ENCODE measurements at places on chromosomes 5 and 9.

DNA sequence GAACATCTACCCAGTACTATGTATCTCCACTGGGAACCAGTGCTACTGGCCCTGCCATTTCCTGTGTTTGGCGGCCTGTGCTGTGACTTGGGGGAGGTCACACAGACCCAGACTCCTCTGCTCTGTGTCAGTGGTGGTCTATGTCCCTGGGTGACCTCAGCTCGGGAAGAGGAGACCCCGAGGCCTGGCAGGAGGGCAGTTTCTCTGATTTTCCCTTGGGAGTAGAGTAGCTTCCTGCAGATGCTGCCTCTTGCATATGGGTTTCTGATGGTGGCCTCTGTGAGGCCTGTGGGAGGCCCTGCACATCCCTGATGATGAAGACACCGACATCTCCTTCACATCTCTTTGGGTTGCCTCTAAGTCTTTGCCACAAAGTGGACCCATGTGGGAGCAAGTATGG lies 13.0 kb upstream of the SMIM32 start:
- DNase-seq: no peak

DNA sequence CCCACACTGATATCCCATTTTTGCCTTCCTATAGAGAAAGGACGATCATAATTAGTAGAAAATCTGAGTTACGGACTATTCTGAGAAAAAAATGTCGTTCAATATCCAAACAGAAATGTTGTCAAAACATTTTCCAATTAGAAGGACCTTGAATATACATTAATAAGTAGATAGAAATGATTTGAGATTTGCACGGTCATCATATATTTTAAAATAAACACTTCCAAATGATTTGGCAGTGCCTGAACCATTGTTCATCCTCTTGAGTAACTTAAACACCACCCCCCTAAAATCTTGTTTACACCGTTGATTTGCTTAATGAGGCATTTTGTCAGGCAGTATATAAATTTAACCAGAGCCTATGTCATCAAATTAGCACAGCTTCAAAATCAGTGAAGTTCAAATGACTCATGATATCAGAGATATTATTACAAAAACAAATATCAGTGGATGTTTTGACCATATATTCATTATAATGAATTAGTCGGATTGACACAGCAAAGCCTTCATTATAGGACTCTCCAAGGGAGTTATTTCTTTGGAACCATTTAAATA lies 105.0 kb downstream of the ACTL7B start:
- no peak for DNase-seq

GRCh38 chr5:60842871-60843385 lies 1.1 kb downstream of the ELOVL7 start:
- DNase-seq: no peak

- no peak for DNase-seq
Measured at GRCh38 chr9:131095666-131096268, 564 bp upstream of the AIF1L start.

GRCh38 chr5:139517683-139518564 lies 35.4 kb upstream of the STING1 start:
- peak; percentile 96 for DNase-seq

DNA sequence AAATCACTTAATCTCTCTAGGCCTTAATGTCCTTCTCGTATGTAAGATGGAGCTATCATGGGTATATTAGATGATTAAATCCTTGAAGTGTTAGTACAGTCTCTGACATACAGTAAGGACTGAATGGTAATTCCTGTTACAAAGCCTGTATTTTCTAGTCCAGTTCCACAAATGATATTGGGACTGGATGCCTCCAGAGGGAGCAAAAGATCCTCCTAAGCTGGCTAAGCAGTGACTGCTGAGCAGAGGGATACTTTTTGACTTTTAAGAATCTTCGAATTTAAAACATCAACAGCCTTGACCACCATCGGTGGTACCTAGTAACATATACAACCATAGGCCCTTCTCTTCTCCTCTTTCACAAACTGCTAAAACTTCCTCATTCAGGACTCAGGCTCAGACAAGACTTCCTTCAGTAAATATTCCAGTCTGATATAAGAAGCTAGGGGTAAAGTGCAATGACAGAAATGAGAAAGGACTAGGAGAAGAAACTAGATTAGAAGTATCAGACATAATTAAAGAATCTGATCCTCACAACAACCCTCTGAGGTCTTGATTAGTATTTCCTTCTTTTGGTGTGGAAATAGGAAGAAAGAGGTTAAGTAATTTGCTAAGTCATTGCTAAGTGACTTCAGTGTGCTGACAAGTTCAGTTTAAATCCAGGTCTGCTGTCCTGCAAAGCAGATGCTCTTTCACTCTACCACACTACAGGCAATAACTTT lies 13.9 kb downstream of the PTAR1 start:
- DNase-seq: no peak

GRCh38 chr5:107868650-107869409 lies 198.1 kb upstream of the EFNA5 start:
- no peak for DNase-seq

GRCh38 chr9:81521892-81522291 lies 167.5 kb downstream of the TLE1 start:
- DNase-seq: no peak

DNA sequence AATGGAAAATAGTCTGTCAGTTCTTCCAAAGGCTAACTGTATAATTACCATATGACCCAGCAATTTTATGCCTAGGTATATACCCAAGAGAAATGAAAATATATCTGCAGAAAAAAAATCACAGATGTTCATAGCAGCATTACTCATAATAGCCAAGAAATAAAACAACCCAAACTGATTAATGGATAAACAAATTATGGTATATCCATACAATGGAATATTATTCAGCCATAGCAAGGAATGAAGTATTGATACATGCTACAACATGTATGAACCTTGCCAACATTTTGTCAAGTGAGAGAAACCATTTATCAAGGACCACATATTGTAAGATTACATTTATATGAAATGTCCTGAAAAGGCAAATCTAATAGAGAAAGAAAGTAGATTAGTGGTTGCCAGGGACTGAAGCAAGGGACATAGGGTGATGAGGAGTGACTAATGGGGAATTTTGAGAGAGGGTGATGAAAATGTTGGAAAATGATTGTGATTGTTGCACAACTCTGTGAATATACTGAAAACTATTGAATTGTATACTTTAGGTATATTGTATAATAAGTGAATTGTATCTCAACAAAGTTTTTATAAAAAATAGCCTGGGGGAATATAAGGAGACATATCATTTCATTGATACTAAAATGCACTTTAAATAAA lies 114.4 kb downstream of the PBX3 start:
- no peak for DNase-seq

DNA sequence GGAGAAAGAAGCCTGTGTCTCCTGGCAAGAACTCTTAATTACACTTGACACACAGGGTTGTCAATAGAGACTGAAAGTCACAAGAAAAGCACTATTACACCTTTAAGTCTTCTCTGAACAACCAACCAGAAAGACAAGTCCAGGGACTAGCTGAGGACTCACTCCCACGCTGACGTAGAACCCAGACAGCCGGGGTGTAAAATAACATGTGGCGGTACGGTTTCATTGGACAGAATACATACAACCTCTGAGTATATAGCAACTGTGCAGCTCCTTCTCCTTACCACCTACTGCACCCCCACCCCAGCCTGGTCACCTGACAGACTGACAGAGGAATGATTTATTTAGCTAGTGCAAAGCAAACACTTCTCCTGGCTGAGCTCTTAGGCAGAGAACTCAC lies 103.4 kb upstream of the RASEF start:
- DNase-seq: no peak

DNA sequence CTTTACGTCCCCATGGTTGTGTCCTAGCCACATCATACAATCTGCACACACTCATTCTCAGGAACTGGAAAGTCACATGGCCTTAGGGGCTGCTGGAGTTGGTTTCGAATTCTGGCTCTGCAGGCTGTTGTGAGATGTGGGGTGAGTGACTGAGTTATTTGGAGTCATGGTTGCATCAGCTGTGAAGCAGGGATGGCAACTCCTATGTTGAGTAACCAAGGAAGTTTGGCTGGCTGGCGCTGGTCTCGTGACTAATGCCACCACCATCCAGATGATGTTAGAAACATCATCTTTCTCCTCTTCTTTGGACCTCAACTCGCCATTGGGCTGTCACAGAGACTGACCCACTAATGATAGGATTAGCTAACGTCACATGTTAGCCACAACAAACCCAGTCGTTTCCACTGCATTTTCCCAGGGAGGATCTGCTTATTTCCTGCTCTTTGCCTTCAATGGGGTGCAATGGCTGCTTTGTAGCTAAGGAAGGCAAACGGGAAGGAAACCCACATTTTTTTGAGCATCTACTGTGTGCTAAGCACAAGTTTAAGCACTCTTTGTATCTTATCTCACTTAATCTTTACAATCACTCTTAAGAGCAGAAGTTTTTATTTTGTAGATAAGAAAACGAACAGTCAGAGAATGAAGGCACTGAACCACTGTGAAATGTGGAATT lies 78.1 kb upstream of the UBTD2 start:
- no peak for DNase-seq

- no peak for DNase-seq
Measured at GRCh38 chr5:5207828-5208227, 67.7 kb downstream of the ADAMTS16 start.

DNA sequence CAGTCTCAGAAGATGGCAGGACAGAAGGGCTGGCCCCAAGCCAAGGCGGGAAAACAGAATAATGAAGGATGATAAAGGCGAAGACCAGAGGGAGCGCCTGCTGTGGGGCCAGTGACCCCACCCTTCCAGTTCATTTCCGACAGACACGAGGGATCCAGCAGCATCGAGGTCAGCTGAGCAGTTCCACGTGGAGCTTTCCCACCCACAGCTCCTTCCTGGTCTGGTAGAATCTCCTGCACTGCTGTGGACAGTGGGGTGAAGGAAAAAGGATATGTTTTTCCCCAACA lies 265.9 kb upstream of the VLDLR start:
- DNase-seq: no peak

- no peak for DNase-seq
Measured at GRCh38 chr5:78647351-78647818, 1.2 kb downstream of the LHFPL2 start.

DNA sequence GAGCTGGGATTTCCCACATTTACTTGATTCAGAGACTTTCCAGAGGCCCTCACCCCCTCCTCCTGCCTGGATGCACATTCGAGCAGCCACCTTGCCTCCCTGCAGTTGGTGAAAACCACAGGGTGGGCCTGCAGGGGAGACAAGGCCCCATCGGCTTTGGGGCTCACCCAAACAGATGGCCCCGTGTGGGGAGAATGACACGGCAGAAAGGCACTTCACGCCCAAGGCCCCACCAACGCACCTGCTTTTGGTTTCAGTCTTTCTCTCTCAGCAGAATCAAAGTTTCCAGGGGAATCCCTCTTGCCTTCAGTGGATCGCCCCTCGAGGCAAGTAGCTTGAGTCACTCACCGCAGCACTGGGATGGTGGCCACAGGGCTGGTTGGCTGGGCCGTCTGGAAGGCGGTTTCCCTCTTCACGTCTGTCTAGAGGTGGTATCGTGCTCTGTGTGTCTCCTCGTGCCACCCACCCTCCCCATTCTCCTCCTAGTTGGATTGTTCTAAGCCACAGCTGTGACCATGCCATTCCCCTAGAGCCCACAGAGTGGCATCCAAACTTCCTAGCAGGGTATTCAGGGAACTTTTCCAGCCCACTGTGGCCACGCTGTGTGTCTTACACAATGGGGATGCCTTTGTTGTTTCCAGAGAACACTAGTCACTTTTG lies 31.8 kb downstream of the SEC61B start:
- DNase-seq: peak; percentile 64

GRCh38 chr9:116674210-116674980 lies 12.7 kb upstream of the TRIM32 start:
- DNase-seq: no peak

DNA sequence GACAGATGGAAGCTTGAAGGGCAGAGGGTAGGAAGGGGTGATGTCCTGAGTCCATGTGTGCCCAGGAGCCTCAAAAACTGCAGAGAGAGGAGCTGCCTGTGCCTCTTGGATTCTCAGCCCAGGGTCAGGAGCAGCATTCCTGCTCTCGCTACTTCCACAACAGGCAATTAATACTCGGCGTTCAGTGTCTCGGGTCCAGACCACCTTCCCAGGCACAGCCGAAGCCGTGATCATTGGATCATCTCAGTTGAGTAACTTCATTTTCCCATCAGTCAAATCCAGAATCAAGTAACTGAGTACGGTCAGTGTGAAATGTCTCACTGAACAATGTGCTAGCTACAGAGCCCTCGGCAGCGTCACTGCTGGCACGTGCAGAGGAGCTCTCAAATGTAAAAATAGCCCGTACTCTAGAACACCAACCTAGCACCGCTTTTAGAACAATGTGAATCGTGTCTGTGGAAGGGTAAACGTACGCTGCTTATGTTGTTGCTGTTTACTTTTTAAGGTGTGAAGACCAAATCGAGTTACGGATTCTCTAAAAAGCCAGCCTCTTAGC lies 63.5 kb upstream of the IRX4 start:
- no peak for DNase-seq

DNA sequence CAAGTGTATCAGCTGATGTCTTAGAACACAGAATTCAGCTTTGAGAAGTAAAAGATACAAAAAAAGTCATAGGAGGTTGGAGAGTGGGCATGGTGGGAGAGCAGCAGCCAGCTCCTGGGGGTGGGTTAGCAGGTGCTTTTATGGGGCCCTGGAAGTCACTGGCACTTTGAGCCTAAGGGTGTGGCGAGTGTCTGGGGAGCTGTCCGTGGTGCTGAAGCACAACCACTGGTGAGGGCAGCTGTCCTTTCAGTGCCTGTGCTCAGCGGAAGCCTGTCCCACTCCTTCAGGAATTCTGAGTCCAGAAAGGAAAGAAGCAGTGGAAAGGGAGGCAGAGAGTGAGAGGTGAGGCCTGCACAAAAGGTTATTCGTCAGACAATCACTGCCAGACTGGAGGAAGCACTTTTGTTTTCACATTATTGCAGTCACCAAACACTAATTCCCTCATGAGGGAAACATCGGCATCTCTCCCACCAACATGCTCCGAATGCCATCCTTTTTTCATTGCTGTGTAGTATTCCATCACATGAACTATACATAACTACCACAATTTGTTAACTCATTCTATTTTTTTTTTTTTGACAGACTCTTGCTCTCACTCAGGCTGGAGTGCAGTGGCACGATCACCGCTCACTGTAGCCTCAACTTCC lies 59.4 kb upstream of the RAPGEF1 start:
- peak; percentile 43 for DNase-seq

DNA sequence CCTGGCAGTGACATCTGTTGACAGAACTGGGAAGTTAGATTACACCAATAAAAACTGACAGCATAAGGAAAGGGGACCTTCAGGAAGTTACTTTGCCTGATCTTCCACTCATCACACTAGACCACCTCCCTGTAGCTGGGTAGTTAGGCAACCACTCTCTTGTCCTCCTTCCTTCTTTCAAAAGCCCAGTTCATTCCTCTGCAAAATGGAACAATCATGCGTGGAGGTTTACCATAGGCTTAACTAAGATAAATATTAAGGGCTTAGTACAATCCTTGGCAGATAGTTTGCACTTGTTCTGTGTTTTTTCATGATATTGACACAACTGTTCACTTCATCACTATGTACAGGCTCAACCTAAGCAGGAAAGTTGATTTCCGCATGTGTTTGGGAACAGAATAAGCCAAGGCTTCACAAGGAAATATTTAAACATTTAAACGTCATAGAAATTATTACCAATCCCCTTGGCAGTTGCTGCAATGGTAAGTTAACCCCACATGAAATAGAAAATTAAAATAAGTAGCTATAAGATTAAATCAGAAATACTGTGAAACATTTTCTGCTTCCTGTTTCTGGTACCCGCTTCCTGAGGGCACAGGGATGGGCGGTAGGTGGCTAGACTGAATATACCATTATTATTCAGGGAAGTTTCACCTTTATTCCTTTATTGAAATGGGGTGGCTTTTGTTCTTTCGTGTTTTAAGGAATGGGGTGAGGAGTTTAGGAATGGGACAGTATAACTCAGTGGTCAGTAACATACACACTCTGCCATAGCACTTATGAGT lies 9.9 kb upstream of the PTGER4 start:
- DNase-seq: no peak

Data from memory B cell (primary cell).